ENCODE measurements at places on chromosomes 5 and 9.

DNA sequence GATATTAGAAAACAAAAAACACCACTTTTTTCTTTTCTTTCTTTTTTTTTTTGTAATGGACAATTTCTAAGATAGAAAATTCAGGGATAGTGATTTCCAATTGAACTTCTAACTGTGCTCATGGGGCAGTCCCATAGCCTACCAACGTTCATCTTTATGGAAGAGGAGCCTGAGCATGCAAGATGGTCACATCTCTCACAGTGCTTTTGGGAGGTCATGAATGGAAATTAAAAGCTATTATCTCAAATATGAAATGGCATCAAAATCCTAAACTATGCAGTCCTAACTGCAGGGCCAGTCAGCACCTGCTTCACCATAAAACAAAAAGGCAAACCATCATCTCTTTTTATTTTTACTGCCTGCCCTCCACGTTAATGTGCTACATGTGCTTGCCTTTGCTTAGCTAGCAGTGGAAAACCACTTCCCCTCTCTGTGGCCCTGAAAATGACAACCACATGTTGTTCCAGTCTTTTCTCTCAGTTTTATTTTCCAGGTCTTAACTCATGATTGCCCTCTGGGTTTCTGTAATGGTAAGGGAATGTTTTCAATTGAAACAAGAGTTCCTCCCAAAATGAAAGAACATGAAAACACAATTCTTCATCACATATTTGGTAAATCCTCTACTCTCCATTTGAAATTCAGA is 16.7 kb downstream of the IFNB1 start:
- no peak for DNase-seq

DNA sequence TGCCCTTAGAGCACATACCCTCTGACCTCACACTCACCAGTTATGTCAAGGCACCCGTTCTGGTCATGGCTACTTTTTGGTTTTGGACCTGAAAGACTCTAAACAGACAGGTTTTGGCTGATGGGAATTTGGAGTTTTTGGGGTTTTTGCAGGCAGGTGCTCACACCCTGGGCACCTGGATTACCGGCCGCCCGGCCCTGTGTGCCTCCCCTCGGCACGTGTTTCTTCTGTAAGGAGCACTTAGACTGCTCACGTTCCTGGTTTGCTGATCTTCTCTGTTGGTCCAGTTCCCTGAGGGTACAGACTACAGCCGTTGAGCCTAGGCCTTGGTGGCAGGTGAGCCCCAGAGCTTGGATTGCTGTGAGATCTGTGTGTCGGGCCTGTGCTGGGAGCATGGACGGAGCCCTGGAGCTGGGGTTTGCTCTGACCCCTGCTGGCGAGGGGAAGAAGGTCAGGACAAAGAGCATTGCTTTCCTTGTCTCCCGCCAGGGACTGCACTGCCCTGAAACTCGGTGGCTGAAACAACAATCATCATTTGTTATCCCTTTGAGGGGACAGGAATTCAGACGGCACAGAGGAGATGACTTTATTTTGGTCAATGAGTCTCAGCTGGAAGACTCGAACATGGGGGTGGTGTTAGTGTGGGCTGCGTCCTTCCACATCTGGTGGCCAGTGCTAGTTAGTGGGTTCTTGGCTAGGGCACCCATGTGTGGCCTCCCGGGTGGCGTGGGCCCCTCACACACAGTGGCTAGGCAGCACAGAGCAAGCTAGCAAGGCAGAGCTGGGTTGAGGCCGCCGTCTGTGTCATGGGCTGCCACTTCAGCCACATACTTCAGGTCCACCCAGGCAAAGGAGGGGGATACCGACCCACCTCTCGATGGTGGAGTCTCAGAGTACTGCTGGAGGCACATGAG is 76.4 kb downstream of the EHMT1 start:
- no peak for DNase-seq

- no peak for DNase-seq
These were observed 53.5 kb upstream of the ABL1 start for GRCh38 chr9:130781569-130781968.

DNA sequence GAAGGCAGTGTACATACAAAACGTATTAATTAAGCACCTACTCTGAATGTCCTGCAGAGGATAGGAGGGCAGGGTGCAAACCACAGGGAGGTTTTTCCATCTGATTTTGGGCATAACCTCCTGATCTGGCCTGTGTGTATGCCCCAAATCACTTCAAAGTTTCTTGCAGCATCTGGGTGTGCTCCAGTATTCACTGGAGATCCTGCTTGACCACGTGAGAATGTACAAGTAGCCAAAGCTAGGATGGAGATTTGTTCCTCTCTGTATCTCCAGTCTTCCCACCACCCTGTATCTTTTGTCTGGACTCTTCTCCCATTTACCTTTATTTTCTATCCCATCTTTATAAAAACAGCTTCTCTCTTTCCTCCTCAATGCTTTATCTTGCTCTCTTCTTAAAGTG is 207.7 kb downstream of the FBXL7 start:
- no peak for DNase-seq

GRCh38 chr5:72066705-72067107 is 40.6 kb upstream of the MAP1B start:
- no peak for DNase-seq

- peak; percentile 65 for DNase-seq
These were observed 35.8 kb upstream of the LCP2 start for GRCh38 chr5:170333161-170333910.

DNA sequence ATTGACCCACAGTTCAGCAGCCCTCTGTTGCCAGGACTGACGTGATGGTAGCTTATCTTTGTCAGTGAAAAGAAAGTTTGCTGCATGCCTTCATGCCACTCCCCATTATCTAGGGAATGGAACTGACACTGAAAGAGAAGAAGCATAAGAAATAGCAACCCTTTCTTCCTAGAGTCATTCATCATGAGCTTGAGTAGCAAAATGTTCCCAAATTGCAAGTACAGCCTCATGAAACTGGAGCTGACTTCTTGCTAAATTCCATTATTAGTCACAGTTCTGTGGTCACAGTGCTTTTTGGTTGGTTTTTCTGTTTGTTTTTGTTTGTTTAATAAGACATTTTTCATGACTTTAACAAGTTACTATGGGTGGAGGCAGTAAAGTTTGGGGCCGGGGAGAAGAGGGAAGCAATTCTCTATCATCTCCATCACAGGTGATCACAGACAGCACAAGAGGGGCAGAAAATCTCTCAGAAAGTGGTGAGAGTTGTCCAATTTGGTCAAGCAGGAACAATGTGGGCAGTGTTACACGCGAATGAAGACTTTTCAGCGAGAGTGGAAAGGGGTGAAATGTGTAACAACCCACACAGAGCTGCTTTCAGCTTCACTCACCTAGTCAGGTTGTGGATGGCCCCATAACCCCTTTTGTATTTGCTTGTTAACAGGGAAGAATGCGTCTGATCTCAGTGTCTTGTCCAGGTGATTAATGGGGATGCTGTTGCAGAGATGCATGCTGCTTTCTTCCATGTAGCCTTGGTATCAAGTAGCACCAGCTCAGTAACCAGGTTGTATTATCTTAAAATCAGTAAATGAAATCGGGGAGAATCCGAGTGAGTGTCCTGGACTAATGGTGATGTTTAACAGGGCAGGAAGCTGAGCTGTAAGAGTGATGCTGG is 440.4 kb downstream of the DMRT2 start:
- no peak for DNase-seq

DNA sequence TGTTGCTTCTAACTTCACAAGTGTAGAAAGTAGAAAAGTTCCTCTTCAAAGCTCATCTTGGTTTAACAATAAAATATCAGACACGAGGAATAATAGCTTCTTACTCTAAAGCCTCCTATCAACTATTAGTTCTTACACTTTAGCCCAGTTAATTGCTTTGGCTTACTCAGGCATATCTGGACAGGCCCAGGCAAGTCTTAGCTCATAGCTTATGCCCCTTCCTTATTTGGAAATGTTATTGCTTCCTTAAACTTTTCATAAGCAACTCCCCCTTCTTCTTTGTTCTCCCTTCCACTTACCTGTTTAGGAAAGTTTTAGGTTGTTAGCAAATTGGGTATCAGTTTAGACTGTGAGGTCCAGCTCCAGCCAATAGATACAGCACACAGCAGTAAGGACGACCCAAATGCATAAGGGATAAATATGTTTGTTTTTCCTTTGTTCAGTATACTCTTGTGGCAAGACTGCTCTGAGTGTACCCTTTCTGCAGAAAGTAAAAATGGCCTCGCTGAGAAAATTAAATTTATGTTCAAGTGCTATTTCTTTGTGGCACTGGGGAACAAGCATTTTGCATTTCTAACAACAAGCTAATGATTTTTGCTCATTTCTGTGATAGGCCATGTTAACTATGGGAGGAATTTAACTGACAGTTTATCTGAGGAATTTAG is 162.1 kb downstream of the SMC2 start:
- DNase-seq = no peak

GRCh38 chr5:131974622-131974955 is 29.1 kb upstream of the MEIKIN start:
- no peak for DNase-seq

- DNase-seq = no peak
These were observed 22.8 kb upstream of the ANKRD18A start for GRCh38 chr9:38642951-38643814.

- no peak for DNase-seq
These were observed 157.2 kb upstream of the ISL1 start for GRCh38 chr5:51225789-51226742.

- DNase-seq = no peak
These were observed 126.5 kb upstream of the ABCA1 start for GRCh38 chr9:105054491-105054890.

GRCh38 chr5:97208714-97209113 is 25.7 kb upstream of the RIOK2 start:
- DNase-seq = no peak

DNA sequence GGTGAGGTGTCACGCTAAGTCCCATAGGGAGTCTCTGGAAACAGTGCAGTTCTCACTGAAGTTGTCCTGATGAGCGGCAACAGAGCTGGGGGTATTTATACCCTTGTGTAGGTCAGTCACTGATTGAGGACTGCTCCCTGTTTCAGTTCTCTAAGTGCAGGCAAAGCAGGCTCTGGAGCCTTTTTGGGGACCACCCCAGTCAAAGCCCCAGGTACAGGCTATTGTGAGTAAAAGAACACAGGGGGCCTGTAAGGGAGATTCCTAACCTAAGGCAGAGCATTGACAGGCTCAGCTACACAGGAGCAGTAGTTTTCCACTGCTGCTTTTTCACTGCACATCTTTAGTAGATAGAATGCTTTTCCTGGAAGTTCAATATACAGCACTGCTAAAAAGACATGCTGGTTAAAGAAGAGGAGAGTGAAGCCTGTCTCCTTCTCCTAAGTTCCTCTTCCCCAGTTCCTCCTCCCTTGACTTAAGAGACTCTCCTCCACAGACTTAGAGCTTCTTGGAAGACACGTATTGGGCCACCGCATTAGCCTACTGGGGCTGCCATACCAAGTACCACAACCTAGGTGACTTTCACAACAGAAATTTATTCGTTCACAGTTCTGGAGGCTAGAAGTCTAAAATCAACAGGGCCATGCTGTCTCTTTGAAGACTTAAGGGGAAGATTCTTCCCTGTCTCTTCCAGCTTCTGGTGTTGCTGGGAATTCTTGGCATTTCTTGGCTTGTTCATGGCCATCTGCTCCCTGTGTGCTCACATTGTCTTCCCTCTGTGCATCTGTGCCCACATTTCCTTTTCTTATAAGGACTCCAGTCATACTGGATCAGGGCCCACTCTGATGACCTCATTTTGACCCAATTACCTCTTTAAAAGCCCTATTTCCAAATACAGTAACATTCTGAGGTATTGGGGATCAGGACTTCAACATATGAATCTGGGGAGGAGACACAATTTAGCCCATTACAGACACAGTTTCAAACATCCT is 221.0 kb downstream of the ESM1 start:
- DNase-seq = no peak
